Neural crest cell (in vitro differentiated cells): ENCODE measurements at places on chromosomes 3 and 15. TPM values are rescaled to one million over a fixed set of nuclear protein-coding genes. Genes with fewer than 3 reads are reported as not detected.

DNA sequence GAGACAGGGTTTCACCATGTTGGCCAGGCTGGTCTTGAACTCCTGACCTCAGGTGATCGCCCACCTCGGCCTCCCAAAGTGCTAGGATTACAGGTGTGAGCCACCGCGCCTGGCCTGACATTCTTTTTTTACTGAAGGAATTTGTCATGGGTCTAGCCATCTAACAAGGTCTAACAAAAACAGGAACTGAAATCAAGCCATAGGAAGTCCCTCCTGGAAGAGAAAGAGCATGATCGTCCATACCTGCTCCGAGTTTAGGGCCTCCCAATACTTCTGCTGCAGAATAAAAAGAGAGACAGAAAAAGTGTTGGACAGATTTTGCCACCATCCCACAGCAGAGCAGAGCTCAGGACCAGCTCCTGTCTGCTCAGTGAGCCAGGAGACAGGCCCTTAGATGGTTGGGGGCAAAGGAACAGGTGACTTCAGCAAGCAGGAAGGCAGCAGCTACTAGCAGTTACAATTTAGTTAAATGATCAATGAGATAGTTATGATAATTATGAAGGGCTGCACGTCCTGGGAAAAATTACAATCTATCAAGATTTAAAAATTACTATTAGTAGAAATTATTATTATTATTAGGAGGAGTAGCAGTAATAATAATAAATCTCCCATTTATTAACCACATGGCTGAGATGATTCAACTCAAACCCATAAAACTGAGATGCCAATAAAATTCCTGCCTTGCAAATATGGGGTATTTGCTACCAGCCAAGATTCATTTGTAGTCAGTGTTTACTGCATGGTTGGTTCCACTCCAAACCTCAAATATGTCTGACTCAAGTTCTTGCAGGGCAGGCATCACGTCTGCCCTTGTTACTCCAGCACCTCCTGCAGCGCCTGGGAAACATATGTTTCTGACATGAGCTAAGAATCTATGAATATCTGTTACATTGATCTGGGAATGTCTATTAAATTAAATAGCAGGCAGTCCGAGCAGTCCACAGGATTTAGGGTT, 40.1 kb downstream of the TMEM44 start:
- no peak for DNase-seq

- no peak for DNase-seq
Measured at GRCh38 chr3:183148056-183148455, 14.5 kb downstream of the LAMP3 start.

GRCh38 chr3:30075514-30075913, 530.9 kb upstream of the TGFBR2 start:
- DNase-seq, result no peak

- DNase-seq, result no peak
Measured at GRCh38 chr3:149820183-149820582, 7.2 kb downstream of the RNF13 start.

GRCh38 chr3:156792536-156792935, 33.6 kb upstream of the LEKR1 start:
- DNase-seq, result no peak

DNA sequence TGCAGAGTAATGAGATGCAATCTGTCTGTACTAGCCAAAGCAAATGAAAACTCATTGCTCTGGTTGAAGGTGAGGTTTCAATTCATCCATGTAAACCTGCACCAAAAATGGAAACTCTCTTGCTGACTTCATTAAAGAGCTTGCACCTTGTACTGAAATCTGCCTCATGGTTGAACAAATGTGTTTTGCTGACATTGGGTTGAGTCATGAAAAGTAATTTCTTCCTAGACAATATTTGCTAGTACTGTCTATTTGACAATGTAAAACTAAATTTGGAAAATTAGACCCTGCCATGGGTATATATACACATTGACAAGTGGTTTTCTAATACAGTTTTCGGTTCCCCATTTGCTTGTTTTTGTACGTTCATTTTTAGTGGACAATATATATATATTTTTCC, 33.3 kb downstream of the RYR3 start:
- DNase-seq, result no peak

DNA sequence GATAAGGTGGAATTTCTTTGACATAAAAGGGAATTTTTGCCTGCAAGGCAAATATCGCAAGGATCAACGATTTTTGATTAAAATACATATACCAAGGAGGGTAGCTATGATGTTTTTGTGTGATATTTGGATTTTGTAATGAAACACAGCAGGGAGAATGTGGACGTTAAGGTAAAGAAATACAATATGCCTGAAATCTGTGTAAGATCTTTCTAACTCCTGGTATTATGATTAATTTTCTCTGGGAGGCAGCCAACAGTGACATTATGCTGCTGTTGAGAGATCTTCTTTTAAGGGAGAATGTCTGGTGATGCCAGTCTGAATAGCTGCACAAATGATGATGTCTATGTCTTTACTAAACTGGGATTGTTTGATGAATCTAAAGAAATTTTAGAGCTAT, 972.2 kb downstream of the SQOR start:
- DNase-seq, result no peak

GRCh38 chr3:14225421-14225820, 46.8 kb downstream of the LSM3 start:
- DNase-seq, result no peak

DNA sequence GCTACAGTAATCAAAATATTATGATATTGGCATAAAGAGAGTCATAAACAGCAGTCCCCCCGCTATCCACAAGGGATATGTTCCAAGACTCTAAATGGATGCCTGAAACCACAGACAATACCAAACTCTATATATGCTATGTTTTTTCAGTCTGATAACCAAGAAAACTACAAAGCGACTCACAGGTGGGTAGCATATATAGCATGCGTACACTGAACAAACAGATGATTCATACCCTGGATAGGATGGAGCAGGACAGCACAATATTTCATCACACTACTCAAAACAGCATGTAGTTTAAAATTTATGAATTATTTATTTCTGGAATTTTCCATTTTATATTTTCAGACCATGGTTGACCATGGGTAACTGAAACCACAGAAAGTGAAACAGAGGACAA, 87.0 kb upstream of the PPP2R3A start:
- no peak for DNase-seq

DNA sequence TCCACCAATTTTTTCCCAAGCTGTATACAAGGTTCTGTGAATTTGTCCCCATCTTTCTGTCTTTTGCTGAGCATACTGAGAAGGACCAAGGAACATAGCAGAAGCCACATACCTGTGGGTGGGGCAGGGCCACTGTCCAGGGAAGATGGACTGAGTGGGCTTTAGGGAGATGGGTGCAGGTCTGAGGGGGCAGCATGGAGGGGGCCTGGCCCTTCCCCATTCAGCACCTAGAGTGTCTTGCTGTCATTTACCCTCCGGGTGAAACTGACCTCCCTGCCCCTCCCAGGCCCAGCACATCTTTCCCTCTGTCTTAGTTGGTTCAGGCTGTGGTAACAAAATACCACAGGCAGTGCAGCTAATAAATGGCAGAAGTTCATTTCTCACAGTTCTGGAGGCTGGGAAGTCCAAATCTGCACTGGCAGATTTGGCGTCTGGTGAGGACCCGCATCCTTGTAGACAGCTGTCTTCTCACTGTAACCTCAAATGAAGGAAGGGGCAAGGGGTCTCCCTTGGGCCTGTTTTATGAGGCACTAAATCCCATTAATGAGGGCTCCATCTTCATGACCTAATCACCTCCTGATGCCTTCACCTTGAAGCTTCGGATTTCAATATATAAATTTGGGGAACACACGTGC, 180.0 kb upstream of the SMAD3 start:
- DNase-seq, result no peak

GRCh38 chr3:99084826-99085225, 183.3 kb upstream of the DCBLD2 start:
- no peak for DNase-seq

DNA sequence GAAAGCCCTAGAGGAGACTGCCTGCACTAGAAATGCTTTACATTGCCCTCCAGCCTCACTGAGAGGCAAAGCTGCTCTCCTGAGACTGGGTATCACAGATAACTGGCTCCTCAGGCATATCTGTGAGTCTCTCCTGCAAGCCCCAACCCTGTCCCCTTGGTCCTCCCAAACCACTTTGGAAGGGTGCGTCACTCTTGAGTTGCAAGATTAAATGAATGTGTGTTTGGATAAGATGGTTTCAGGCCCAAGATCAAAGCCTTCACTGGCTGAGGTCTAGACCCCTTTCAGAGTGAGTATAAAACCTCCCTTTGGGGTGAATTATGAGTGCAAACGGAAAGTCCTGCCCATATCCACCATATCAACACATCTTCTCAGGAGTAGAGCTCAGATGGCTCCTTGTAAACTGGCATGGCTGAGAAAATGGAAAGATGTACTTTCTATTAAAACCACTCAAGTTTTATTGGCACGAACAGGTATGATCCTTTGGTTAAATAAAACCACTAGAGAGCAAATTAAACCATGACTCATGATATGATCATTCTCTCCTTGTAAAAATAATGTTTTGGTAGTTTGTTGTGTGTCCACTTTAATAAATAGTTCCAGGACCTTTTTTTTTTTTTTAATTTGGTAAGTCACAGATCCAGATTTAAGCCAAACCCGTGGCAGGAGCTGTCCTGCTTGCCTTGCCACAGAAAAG, 164.0 kb downstream of the CHST2 start:
- DNase-seq, result no peak

DNA sequence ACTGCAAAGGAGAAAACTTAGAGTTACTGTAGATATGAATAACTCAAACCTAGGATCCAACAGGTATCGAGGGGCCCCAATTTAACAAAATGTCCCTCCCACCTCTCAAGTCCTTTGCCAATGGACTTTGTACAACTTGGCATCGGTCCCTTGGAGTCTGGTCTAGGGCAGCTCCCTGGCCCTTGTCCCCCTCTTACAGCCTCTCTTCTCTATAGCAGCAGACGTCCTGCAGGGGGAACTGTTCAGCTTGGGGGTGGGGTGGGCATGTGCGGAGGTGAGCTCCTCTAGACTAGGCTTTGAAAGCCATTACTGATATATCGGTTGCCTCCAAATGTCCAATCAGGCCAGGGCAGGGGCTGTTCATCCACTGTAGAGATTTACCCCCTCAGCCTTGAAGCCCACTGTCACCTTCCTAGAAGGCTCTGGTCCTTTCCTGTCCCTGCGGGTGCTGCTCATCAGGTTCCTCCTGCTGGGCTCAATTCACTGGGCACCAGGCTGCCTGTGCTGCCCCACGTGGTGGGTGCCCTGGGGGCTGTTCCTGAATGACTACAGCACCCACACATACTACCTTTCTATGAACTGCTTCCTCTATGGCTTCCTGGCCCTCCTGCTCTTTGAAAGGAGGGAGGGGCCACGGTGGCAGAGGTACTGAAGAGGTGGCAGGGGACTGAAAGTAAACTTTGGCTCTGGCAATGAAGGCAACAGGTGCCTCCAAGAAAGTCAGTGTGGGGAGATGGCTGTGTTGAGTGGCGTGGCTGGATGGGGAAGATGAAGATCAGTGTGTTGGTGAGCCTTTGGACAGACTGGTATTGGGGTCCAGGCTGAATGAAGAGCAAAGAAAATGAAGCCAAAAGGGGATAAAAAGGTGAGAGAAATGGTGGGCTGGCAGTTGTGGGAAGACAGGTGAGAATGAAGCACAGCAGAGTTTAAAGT, 78.8 kb upstream of the MEX3B start:
- DNase-seq, result no peak

DNA sequence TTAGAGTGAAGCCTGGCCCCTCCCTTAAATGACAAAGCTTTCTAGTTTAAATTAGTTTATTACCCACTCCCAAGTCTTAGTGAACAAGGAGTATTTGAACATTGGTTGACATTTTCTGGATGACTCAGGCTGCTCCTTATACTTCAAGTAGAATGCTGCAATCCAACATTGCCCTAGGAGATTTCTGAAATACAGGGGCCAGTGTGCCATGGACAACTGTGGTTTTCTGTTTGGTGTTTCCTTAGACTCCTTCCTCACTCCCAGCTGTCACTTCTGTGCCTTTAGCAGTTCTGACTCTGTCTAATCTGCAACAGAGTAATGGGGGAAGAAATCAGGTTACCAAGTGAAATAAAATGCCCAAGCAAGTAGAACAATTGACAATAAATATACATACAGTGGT, 116.1 kb upstream of the P2RY1 start:
- no peak for DNase-seq

- DNase-seq, result no peak
Measured at GRCh38 chr3:23873941-23874340, 42.8 kb downstream of the NKIRAS1 start.

DNA sequence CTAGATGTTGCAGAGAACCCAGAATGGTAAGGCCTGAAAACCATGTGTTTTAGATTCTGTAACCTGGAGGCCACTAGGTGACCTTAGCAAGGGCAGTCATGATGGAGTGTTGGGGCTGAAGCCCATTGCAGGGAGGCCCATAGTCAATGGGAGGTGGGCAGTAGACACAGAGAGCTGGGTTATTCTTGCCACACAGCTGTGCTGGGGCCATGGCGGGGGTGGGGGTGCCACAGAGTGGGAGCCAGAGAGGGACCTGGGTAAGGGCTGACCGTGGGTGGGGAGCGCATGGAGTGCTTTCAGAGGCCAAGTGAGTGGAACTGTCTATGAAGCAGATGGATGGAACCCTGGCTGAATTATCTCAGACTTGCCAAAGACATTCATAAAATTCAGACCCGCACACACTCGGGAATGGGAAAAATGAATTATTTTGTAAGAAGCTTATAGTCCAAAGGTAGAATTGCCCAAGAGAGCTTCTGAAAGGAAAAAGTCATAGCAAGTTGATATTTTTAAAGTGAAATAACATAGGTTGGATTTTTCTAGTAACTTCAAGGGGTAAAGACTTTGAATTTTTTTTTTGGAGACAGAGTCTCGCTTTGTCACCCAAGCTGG, 53.9 kb downstream of the SMAD3 start:
- DNase-seq, result no peak

DNA sequence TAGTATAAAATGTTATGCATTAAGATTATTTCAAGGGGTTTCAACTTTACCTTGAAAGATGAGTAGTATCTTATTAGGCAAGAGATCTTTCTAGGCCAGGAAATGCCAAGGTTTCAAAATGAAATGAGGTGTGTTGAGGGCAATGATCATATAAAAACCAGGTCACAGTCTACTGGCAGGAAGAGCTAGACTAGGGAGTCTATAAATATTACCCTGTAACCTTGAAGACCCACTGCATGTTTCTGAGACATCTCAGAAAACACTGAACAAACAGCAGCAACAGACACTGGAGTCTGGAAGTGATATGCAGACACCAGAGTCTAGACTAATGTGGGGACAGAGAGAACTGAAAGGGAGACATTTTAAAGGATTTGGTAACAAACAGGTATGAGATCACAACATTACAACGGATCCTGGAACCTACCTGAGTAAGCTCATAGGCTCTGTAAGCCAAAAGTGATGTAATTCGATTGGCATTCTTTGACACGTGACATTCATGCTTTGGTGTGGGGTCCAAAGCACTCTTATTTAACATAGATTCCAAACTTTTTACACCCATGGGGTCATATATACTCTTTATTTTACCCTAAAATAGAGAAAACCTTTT, 15.0 kb downstream of the TASOR start:
- DNase-seq, result no peak

GRCh38 chr3:29520764-29521163, 239.9 kb downstream of the RBMS3 start:
- DNase-seq, result no peak

- no peak for DNase-seq
Measured at GRCh38 chr3:52438104-52438376, 6.9 kb downstream of the SEMA3G start.

Gene CYP8B1
- not detected in 2 replicates for total RNA-seq

Gene RABL3
- total RNA-seq, result 16.5 and 17.8 TPM in 2 replicates

Gene OIP5
- total RNA-seq, result 25.2 and 26.9 TPM in 2 replicates

Gene NEK4
- total RNA-seq, result 45.9 and 52.3 TPM in 2 replicates

Gene C3orf80
- total RNA-seq, result 0.18 and 0.44 TPM in 2 replicates

Gene DAZL
- total RNA-seq, result not detected in 2 replicates

Gene HIGD2B
- total RNA-seq, result not detected in 2 replicates

Gene MKRN3
- 3.0 and 3.8 TPM in 2 replicates for total RNA-seq

Gene ISLR2
- total RNA-seq, result 9.6 and 10.9 TPM in 2 replicates

Gene KLF15
- total RNA-seq, result 18.0 and 19.3 TPM in 2 replicates

Gene SUSD5
- total RNA-seq, result 1.8 and 2.1 TPM in 2 replicates

Gene DPP8
- total RNA-seq, result 26.1 and 26.2 TPM in 2 replicates

Gene NAA80
- total RNA-seq, result 9.7 and 10.7 TPM in 2 replicates
